ENCODE measurements at places on chromosomes 12 and 14.

DNA sequence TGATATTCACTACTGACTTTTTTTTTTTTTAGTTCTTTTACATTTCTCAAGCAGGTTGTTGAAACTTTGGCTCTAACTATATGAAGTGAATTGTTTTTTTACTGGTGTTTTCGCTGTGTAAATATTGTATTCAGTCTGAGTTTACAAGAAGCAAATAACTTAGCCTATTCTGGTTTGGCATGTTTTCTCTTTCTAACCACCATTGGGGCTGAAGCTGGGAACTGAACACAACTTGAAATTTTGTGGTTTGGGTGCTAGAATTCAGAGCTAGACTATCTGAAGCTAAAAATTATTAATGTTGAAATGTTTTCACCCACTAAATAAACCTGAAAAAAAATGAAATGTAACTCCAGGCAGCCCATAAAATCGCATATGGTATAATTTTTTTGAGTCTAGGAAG is 37.2 kb downstream of the RAD51B start:
- no peak for DNase-seq

DNA sequence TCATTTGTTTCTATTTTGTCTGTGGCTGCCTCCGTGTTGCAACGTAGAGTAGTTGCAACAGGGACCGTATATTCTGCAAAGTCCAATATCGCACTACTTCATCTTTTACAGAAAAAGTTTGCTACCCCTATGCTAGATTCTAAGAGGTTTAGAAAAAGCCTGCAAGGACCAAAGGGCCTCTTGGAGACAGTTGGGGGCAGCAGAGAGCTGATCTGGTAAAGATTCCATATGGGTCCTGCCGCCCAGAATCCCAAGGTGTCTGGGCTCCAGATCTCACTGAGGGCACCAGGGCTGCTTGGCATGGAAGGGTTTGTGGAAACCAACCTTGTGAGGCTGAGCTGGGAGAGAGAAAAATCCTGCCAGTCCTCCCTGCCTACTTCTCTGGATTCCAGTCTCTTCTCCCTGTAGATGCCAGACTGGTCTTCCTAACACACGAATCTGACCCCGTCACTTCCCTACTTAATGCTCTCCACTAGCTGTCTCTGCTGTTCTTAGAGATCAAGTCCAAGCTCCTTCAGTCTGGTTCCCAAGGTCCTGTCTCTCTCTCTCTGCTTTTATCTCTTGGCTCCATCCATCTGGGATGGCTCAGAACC is 74.6 kb downstream of the GLRX5 start:
- no peak for DNase-seq

DNA sequence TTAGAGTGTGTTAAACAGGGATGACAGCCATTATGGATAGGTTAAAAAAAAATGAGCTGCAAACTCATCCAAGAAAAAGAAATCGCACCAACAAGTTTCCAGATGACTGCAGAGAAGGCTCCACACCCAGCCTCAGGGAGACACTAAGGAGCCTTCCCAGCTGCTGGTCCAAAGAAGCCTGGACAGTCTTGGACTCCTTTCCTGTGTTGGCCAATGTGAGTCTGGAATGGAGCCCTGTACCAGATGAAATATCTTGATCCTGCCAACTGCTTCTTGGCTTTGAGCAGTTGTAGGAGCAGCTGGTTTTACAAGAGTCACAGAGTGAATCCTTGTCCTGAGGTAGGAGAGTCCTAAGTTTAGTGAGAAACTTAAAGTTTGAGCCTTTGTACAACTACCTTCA is 44.5 kb downstream of the SLC38A1 start:
- no peak for DNase-seq

DNA sequence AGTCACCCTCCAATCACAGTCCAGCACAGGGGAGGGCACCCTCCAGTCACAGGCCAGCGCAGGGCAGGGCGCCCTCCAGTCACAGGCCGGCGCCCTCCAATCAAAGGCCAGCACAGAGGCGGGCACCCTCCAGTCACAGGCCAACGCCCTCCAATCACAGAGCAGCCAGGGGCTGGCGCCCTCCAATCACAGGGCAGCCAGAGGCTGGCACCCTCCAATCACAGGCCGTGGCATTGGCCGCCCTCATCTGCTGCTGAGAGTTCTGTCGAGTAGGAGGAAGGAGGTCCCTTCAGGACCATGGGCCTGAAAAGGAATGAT is 26.6 kb downstream of the DDX51 start:
- DNase-seq: peak; percentile 41

GRCh38 chr14:77832297-77832696 is 32.4 kb downstream of the ADCK1 start:
- DNase-seq: no peak

GRCh38 chr12:6065863-6066199 is 58.6 kb downstream of the VWF start:
- DNase-seq: no peak

DNA sequence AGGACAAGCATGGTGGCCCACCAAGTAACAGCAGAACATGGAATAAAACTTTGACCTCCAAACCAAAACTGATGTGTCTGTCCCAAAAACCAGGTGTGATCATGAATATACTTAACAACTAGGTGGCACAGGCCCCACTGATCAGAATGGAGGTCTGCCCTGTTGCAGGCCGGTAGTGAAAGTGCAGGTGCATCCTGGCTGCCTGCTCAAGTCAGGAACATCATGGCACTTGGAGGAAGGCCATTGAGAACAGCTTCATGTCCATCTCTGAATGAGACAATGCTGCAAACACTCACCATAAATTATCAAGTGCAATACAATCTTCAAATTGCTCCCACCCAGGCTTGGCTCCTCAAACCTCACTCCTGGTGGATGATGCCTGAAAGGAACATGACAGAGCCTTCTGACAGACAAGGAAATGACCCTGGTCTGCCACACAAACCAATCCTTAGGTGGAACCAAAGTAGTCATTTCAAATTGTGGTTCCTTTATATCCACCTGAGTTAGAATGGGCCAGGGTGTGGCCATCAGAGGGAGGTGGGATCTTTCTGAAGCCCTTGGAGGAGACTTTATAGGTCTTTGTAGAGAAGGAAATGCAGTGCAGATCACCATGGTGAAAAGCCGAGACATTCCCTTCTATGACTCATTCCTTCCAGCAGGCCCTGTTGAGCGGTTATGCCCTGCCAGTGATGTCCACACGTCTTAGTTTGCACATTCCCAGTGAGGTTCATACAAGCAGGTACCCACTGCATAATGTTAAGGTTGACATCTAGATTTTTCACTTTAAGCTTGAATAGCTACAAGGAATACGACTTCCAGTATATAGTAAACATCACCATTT is 36.0 kb downstream of the EGLN3 start:
- DNase-seq: no peak

- no peak for DNase-seq
Measured at GRCh38 chr14:37437490-37437889, 157.6 kb downstream of the FOXA1 start.

DNA sequence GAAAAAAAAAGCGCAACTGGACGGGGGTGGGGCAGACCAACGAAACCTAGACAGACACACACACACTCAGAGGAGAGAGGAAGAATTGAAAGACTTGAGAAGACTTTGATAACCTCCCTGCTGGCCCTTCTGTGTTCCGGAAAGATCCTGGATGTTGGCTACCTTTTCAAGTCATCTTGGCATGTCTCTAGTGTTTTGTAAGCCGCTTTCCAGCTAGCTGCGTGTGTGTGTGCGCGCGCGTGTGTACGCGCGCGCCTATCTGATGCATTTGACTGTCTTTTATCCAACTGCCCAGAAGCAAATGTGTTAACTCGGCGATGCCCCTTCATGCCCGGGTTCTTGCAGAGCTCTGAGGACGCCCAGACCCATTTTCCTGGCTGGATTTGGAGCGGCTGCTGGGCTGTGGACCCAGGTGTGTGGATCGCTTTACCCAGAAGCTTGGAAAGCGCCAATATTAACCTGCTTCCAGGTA is 664 bp downstream of the LRFN5 start:
- DNase-seq: no peak

- DNase-seq: no peak
Measured at GRCh38 chr14:80959496-80959895, 4.1 kb downstream of the TSHR start.

- no peak for DNase-seq
Measured at GRCh38 chr12:71436696-71437095, 2.9 kb upstream of the LGR5 start.

DNA sequence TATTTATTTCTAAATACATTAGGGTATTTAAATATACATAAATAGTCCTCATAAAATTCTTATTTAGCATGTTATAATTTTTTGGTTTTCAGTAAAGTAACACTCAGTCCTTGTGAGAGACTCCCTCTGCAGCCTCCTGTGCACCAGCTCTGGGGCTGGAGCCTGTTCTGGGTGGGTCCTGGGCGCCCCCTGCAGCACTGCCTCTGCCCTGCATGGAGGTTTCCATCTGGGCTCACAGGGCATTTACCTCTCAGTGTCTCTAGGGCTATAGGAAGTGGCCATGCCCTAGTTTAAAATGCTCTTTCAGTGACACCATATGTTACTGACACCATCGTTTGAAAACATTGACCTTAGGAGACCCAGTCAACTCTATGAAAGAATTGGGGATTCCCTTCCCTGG is 1155.2 kb downstream of the TMEM121 start:
- DNase-seq: no peak

DNA sequence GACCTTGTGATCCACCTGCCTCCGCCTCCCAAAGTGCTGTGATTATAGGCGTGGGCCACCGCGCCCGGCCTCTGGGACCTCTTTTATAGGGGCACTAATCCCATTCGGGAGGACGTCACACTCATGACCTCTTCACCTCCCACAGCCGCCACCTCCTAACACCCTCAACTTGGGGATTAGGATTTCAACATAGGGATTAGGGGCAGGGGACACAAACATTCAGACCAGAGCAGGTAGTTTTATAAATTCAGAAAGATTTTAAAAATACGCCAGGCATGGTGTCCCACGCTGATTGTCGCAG is 49.4 kb downstream of the TPCN1 start:
- DNase-seq: no peak

- peak; percentile 9 for DNase-seq
Measured at GRCh38 chr12:21526053-21526452, at the start of gene SPX. Gene SPX, plus strand, starts transcription at chr12:21526296. Its CDS starts 177 bp downstream, at chr12:21526473.

Data from 8988T (cell line).